Stimulated activated CD4-positive, alpha-beta T cell treated with anti-CD3 and anti-CD28 coated beads, Interleukin-1b, Interleukin-23, amount 100 ng/mL, for 24 hours (primary cell): ENCODE measurements at places on chromosomes 2 and 18.

GRCh38 chr18:58309099-58309498, 265.1 kb downstream of the NEDD4L start:
- no peak for DNase-seq

- DNase-seq = no peak
These were observed 75.8 kb downstream of the GRB14 start for GRCh38 chr2:164545484-164545883.

- DNase-seq = no peak
These were observed 25.6 kb downstream of the CDC42EP3 start for GRCh38 chr2:37645836-37646235.

DNA sequence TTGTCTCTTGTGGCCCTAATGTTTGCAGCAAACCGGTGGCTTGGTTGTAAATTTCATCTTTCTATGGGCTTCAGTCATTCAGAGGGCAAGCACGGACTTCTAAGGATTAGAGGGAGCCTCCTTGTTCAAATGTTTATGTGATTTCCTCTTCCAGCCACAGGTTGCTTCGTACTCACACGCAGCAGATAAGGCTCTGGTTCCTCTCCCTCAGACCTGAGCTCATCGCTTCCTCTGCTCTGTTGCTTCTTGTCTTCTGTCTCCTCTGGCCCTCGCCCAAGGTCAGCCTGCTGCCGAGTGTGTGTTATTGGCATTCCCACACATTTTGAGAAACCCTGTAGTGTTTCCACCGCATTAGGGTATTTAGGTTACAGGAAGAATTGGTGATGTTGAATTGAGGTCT, 44.0 kb downstream of the MYL12B start:
- no peak for DNase-seq

DNA sequence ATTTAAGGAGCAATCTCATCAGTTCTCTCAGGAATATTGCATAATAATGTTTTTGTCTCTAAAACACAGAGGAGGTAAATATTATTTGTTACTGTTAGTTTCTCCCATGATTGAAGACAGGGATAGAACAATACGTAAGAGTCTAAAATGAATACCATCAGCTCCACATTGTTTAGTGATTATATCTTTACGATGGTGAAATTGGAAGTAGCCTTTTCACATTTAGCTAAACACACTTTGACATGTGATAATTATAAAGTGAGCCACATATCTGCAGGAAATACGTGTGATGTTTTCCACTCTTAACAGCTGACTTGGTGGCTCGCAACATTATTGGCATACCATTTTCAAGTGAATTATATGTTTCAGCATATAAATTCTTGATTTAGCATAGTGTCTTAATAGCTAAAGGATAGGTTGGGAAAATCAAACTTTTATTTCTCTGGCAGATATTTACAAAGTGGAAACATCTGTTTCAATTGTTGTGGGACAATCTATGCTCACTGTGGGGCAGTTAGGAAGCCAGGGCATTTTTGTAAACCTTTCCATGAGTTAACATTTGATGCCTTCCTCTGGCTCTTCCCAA, 208.1 kb upstream of the RASGRP3 start:
- no peak for DNase-seq

DNA sequence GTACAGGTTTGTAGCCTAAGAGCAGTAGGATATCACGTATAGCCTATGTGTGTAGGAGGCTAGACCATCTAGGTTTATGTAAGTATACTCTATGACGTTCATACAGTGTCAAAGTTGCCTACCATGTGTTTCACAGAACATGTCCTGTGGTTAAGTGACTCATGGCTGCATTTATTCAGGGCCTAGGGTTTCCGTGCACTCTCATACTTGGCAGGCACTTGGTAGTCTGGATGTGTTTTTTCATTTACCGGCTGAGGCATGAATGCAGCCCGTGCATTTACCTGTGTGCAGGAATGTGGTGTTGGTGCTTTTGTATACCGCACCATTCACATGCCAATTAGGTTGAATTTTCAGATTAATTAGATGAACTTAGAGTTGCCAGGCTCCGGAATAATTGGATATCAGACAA, 43.4 kb downstream of the MYL12B start:
- DNase-seq = peak; percentile 29

GRCh38 chr18:8745355-8746014, 40.1 kb downstream of the MTCL1 start:
- DNase-seq = no peak

DNA sequence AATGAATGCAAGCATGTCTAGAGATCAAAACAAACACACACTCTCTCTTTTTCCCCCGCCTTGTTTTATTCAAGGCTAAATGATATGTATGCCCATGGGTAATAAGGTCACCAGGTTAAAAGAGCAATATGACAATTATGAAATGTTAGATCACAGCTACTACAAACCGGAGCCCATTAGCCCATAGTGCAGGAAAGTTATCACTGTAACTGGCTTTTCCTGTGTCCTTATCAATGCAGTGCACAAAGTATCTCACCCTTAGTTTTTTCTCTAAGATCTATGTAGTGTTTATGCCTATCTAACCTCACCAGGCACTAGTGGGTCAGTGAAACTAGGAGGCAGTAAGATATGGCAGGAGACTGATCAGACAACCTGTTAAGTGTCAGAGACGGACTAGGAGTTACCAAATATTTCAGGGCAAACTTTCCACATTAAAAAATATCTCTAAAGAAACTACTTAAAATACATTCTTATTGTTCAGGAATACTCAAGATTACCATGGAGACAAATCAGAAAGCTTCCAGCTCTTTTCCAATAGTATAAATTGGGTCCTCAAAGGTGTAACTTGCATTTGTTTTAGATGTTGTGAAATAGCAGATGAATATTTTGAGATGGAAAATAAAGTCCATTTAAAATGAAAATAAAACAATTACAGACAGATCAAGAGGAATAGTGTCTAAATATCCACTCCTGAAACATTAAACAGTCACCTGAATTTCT, 282.2 kb downstream of the EXOC6B start:
- DNase-seq = no peak

- DNase-seq = no peak
These were observed 25.6 kb downstream of the MRPL33 start for GRCh38 chr2:27796791-27797765.
